Mucosa of descending colon (tissue), 3 donors: ENCODE measurements at places on chromosomes 5 and 9.

- no peak for DNase-seq
Observed at GRCh38 chr5:176611435-176611834, 1.5 kb upstream of the GPRIN1 start.

DNA sequence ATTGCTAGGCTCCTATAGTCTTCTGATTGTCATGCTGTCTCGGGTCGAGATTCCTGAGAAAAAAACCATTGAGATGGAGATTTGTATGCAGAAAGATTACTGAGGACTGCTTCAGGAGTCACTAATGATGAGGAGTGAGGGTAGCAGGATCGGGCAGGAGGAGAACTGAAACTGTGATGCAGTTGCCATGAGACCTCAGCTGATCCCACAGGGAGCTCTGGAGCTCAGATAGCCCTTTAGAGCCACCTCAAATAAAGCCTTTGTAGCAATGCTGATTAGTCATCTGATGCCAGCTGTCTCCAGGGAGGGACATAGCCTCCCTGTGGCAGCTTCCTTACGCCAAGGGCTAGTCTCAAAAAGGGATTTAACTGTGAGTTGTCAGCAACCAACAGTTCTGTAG lies 256.9 kb downstream of the DMAC1 start:
- DNase-seq, result no peak

GRCh38 chr9:104121022-104121421 lies 26.9 kb downstream of the SMC2 start:
- DNase-seq, result no peak

GRCh38 chr5:75363726-75364495 lies 26.9 kb downstream of the HMGCR start:
- DNase-seq, result peak; percentile 64

DNA sequence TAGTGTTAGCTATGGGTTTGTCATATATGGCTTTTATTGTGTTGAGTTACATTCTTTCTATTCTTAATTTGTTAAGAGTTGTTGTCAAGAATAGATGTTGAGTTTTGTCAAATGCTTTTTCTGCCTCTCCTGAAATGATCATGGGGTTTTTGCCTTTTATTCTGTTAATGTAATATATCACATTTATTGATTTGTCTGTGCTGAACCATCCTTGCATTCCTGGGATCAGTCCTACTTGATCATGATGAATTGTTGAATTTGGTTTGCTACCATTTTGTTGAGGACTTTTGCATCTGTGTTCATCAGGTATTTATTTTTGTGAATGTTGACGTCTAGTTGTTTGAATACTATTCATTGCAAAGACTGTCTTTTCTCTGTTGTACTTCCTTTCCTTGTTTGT lies 23.9 kb downstream of the RIC1 start:
- no peak for DNase-seq

GRCh38 chr9:121773954-121774714 lies 122.7 kb downstream of the DAB2IP start:
- DNase-seq, result peak; percentile 18

DNA sequence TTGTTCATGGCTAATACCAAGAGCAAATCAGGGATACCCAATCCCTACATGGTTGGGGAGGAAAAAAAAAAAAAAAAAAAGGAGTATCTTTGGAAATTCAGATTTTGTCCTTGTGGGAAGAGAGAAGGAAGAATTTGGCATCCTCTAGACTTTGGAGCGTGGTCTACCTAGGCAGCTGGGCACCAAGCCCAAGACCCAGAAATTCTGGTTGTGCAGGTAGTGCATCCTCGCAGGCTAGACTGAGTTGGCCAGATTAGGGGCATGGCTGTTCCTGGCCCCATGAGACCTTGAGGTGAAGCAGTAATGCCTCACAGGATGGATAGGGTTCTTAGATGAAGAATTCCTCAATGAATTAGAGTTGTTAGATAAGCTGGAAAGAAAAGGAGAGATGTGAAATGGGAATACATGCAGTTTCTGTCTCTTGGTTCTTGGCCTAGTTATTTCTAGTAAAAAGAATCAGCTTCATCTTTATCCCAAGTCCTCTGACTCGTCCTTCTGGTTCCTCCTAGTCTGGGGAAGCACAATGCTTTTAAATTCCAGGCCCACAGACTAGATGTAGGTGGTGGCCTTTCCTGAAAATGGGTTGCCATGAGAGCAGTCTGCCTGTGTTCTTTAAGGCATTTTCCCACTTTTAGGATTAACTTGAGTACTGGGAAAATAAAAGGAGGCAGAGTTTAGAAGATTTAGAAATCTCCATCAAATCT lies 140.5 kb upstream of the RUSC2 start:
- DNase-seq, result no peak

- DNase-seq, result no peak
Observed at GRCh38 chr5:113236536-113237288, 198.1 kb downstream of the TSSK1B start.

DNA sequence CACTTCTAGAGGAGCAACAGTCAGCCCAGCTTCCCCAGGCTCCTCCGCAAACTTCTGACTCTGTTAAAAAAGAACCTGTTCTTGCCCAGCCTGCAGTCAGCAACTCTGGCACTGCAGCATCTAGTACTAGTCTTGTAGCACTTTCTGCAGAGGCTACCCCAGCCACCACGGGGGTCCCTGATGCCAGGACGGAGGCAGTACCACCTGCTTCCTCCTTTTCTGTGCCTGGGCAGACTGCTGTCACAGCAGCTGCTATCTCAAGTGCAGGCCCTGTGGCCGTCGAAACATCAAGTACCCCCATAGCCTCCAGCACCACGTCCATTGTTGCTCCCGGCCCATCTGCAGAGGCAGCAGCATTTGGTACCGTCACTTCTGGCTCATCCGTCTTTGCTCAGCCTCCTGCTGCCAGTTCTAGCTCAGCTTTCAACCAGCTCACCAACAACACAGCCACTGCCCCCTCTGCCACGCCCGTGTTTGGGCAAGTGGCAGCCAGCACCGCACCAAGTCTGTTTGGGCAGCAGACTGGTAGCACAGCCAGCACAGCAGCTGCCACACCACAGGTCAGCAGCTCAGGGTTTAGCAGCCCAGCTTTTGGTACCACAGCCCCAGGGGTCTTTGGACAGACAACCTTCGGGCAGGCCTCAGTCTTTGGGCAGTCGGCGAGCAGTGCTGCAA lies 72.8 kb downstream of the NUP214 start:
- DNase-seq, result no peak

DNA sequence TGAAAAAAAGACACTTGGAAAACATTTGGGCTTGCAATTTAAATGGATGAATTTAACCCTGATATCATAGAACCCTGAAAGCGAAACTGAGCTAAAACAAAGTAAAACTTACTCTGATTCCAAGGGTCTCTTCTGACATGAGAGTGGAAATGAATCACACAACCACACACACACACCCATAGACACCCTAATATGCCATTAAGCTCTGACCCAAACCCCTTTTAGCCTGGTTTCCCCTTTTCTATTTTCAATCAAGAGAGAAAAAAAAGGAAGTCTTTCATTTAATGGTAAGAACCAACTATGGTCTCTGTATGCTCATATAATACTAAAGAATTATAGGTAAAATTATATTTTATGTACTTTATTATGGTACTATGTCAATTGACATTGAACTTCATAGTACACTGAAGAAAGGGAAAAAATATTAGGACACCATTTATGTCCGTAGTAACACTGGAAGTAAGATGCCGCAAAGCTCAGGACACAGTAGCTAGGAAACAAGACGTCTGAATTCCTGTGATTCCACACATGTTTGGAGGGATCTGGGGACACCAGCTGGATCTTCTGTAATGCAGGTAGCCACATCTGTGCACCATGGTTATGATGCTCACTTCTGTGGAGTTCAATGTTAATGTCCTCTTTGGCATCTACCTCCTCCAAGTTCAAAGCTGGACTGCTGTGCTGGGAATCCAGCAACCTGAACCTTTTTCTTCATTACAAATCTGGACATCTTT lies 95.8 kb downstream of the PCSK1 start:
- no peak for DNase-seq

DNA sequence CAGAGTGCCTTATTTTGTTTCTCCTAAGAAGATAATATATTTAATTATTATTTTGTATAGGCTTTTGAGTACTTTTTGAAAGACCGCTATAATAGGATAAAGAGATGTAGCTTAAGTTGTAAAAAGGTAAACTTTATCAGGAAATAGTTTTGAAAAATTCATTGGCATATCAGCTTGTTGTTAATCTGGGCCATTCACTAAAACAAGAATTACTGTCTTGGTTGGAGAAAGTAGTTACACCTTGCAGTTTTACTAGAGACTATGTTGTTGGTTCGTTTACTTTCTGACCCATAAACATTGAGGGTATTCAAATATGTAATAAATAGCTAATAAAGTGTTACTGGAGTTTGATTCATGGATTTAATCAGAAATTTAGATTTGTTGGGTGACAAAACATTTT lies 33.7 kb downstream of the TNPO1 start:
- DNase-seq, result no peak

GRCh38 chr5:43555895-43556606 lies 826 bp downstream of the PAIP1 start:
- DNase-seq, result peak; percentile 67

GRCh38 chr5:38590838-38591522 lies 34.5 kb upstream of the LIFR start:
- no peak for DNase-seq

DNA sequence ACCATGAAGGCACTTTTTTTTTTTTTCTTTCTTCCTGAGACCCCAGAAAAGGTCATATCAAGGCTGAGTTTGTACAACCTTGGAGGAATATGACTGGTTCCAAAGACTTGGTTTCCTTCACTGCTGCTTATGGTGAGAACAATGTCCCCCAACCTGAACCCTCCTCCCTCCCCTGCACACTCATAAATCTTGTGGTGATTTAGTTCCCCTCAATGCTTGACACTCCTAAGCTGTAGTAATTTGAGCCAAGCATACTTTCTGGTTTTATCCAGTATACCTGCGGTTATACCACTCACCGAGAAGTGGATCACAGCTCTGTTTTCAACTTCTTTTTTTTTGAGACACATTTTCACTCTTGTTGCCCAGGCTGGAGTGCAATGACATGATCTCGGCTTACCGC lies 149.9 kb upstream of the KLF4 start:
- DNase-seq, result no peak

DNA sequence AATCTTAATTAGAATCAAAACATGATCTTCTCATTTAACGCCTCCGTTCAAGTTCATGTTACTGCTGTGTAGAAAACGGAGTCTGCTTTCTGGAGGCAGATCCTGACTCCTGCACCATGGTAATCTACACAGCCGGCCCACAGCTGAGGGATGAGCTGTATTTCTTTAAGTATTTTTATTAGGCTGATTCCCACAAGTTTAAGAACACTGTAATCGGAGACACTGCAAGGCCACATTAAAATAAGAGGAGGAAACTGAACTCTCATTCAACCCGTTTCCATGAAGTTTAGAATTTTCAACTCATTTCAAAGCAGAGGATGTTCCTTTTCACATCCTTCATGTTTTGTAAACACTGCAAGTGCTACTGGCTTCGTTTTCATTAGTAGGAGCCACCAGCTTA lies 372.2 kb downstream of the NFIB start:
- no peak for DNase-seq

- DNase-seq, result no peak
Observed at GRCh38 chr5:69049151-69049550, 44.7 kb upstream of the SLC30A5 start.

GRCh38 chr9:133800266-133800665 lies 62.1 kb upstream of the SARDH start:
- DNase-seq, result no peak

GRCh38 chr5:152900332-152900731 lies 495.3 kb upstream of the NMUR2 start:
- DNase-seq, result no peak

DNA sequence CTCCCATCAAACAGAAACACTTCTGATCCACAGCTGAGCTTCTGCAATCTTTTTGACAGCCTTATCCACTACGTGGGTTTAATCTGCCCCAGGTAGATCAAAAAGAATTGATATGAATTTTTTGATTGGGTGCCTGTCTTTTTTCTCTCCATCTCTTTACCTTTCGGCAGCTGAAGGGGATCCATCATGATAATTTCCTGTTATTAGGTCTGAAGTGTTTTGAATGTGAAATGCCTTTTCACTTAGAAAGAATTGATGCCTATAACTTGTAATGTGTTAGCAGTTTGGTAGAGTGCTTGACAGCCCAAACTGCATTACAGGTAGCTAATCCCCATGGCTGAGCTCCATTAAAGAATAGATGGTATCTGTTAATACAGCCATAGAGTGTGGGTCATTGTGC lies 745.4 kb downstream of the TLR4 start:
- no peak for DNase-seq

- DNase-seq, result no peak
Observed at GRCh38 chr5:41371738-41372137, 138.7 kb downstream of the PLCXD3 start.

GRCh38 chr5:174608631-174609097 lies 115.7 kb upstream of the MSX2 start:
- peak; percentile 56 for DNase-seq

- no peak for DNase-seq
Observed at GRCh38 chr5:67807439-67807888, 408.1 kb upstream of the PIK3R1 start.

DNA sequence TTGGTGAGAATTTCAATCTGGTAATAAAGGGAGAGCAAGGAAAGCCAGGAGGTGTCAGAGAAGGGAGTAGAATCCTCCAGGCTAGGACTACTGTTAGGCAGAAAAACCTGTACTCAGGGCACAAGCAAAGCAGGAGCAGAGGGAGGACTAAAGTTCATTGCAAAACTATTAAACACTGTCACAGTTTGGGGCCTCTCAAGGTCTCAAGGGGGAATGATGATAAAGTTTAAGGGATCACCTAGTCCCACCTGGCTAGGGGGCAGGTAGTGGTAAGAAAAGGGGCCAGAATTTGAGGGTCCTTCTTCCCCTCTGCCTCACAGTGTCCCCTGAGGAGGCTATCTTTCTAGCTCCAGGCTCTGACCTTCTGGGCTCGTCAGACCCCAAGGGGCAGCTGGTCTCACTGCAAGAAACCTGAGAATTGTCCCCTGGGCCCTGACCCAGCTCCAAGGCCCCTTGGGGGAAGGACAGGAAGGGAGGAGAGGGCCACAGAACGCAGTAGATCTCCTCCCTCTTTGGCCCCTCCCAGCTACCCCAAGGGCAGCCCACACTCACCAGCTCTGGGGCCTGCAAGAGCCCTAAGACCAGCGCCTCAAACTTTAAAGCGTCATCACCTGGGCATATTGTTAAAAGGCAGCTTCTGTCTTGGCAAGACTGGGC lies 974 bp downstream of the CCDC69 start:
- DNase-seq, result peak; percentile 55

DNA sequence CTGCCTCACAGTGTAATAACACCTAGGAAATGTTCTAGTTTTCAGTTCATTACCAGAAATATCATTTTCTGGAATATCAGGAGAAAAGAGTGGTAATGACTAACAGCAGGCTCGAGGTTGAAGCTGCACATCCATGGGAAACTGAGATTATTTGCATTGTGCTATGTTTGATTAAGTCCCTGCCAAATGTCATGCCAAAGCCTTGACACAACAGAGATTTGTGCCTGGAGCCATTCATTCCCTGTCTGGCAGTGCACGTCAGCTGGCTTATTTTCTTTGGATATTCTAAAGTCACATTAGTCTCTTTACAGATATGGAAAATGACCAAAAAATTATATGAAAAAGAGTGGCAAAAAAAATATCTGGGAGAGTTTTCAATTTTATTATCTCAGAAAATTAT lies 848.0 kb downstream of the PTPRD start:
- no peak for DNase-seq

- DNase-seq, result no peak
Observed at GRCh38 chr5:41921166-41921565, 3.9 kb upstream of the FBXO4 start.
